COR-L47 (cell line): ENCODE measurements at places on chromosomes 5 and 9.

- no peak for DNase-seq
Observed at GRCh38 chr9:33318781-33319180, 28.5 kb downstream of the NFX1 start.

- no peak for DNase-seq
Observed at GRCh38 chr9:22134390-22134789, 125.3 kb upstream of the CDKN2B start.

GRCh38 chr5:83368319-83368718, 103.2 kb upstream of the VCAN start:
- no peak for DNase-seq

DNA sequence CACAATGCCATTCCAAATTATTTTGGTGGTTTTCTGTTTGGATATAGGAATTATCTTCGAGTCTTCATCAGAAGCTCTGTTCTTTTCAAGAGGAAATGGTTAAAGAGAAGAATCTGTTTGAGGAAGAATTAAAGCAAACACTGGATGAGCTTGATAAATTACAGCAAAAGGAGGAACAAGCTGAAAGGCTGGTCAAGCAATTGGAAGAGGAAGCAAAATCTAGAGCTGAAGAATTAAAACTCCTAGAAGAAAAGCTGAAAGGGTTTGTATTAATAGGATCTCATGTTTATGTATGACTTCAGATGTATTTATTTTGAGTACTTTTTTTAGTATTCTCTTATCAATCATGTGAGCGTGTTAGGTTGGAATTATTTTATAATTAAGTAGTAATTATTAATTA, 15.0 kb downstream of the HMMR start:
- no peak for DNase-seq

DNA sequence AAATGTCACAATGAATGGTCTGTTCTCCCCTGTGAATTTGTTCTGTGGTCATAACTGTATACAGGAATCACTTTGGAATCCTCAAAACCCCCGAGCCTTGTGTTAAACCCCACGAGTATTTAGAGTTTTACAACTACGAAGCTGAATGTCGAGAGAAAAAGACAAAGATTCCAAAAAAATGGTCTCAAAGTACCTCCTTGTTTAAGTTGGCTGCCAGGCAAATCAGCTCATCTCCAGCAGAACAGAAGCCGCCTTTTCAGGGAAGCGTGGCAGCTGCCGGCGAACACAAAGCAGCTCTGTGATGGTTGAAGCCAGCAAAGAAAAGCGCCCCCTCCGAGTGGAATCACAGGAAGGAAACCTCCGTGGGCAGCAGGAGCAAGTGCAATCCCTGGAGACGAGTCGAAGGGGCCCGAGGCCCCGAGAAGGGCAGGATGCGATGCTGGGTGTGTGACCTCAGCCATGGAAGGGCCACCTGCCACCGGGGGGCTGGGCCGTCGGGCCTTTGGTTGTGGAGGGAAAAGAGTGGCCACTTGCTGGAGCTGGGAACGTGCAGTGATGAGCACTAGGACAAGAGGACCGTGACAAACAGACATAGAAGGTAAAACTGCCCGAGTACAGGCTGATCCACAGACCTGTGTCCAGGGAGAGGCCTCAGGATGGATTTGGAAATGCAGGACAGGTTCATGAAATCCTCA, 706.4 kb downstream of the SEMA5A start:
- DNase-seq, result no peak

DNA sequence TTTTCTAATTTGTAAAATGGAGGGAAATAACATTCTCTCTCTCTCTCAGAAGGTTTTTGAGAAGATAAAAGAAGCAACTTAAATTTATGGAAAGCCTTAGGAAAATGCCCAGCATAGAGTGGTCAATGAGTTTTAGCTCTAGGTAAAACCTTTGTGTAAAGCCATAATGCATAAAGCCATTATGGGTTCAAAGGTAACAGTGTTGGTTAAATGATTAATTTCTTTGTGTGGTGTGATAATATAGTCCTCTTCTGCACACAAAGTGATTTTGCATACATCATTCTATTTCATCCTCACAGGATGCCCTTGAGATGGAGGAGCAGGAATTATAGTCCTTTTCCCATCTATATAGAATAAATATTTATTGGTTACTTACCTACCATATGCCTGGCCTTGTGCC, 602.9 kb downstream of the CSNK1G3 start:
- no peak for DNase-seq

GRCh38 chr5:93874491-93874890, 133.1 kb upstream of the POU5F2 start:
- DNase-seq, result no peak

DNA sequence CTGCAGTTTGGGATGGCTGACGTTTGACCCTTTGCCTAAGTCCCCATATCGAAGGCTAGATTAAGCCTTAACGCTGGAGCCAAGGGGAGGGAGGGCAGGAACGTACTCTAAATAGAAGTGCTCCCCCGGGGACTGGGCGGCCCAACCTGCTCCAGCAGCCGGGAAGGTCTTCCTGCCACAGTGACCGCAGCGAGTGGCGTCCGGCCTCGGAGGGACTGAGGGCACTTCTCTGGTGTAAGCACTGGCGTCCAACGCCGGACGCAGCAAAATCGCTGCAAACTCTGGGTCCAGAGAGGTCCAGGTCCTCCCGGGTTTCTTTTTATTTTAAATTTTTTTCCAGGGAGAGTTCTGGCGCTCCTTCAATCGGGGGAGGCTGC, 505 bp upstream of the ACER2 start:
- no peak for DNase-seq

DNA sequence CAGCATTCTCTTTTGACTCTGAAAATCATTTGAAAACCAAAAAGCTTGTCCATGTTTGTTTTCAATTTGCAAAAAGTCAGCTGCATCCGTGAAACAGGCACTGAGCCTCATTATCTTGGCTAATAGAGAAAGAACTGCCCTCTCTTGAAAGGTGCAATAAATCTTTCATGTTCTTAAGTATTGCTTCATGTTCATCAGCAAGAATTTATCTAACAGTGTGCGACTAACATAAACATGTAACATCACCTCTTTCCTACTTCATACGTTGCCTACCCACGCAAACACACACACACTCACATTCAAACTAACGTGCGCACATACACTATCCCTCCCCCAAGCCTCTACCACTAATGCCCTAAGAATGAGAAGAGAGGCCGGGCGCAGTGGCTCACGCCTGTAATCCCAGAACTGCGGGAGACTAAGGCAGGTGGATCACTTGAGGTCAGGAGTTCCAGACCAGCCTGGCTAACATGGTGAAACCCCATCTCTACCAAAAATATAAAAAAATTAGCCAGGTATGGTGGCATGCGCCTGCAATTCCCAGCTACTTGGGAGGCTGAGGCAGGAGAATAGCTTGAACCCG, 629.7 kb upstream of the ZNF608 start:
- DNase-seq, result no peak

- no peak for DNase-seq
Observed at GRCh38 chr5:96627792-96628398, 34.3 kb upstream of the CAST start.

DNA sequence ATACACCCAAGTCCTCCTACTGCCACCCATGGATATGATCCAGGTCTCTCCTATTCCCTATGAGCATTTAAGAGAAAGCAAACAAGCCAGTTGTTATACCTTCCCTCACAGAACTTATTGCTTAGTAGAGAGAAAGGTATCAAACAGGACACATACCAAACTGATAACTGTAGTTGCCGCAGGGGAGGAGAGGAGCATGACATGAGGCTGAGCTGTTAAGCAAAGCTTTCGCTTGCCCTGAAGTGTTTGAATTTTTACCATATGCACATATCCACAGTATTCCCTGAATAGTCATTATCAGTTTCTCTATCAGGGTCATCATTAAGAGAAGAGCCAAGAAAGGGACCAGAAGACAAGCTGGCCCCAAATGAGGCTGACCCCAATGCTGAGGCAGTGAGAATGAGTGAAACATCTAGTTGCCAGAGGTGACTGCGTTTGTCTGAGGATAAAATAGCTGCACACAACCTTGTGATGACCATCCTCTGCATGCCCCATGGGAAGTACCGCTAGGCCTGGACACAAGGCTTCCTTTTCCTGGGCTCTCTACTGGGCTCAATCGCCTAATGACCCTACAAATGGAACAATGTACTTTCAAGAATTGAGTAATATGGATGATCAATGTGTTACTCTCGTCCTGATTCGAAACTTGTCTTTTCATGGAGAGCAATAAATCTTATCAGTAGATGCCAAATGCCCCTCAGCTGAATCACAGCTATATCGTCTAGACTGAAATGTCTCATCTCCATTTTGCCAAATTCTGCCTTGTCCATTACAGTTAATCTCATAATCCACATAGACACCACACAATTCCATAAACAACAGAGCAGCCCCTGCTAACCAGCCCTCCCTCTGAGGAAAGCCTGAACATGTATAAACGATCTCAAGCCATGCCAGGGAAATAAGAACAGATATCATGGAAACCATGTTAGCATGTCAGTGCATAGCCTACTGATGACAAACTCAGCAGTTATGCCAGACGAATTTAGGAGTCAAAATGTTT, 4.3 kb upstream of the IFNK start:
- DNase-seq, result no peak

DNA sequence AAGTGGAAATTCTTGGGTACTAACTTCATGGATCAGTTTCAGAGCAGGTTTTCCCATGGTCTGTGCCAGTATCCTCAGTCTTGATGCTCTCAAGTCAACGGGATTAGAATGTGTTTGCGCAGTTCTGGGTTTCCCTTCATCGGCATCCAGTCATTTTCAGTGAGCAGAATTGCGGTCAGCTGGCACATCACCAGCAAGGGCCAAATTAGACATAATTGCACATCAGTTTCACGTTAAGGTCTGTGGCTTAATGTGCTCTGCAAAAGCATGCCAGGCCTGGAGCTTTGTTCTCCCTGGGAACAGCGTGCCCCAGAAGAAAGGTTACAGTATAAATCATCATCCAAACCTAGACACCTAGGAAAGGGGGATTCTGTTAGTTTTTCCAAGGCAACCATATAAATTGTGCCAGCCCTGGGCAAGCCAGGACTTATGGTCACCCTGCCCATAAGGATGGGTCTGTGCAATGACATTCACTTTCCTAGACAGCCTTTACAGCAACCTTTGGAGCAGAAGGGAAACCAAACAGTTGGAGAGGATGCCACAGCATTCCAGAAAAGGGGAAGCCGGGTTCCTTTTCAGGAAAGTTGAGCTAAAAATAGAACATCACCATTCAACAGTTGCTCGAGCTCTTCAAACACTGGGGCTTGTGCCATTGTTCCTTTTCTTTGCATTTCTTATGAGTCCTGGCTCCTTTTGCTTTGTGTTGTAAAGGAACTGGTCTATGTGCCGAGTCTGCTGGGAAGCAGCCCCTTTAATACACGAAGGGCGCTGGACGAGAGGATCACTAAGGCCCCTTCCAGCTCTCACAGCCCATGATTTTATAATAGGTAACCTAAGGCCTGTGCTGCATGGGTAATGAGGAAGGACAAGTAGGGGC, 23.1 kb downstream of the IQGAP2 start:
- no peak for DNase-seq

GRCh38 chr9:137593176-137593575, 2.9 kb upstream of the ZMYND19 start:
- DNase-seq, result no peak

DNA sequence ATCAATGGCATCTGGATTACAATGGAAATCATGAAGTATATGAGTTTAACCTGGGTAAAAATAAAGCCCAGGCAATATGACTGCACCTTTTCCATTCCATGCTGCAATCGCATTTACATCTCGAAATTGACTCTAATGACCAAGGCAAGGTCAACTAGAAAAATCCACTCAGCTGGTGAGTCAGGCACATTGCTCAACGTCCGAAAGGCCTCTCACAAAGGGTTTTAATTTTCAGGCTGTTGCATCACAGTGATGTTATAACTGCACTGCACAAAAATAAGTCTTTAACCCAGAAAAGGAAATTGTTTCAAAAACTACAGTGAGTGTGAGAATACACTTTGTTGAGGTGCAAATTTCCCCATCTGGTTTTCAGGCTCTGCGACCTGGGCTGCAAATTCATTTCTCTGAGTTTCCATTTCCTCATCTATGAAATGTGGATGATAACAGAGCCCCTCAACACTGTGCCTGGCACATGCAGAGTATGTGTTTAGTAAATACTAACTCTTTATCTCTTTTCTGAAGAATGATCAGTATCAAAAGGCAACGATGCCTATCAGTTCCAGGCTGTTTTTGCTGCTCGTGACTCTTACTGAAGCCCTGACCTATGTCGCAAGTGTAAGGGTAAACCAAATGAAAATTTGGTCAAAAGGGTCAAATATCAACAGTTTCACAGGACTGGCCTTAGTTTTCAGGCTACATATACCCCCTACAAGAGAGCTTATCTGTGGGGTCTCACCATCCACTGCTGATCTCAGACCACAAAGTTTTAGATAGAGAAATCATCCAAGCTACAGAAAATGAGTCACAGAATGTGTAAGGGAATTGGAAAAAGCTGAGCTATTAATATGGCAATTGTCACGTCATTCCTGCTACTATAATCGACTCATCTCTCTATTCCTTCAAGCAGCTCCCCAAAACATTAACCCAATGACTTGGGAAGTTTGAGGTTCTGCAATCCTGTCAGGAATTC, 4.1 kb downstream of the NFIL3 start:
- DNase-seq, result no peak

GRCh38 chr9:91771027-91771426, 179.0 kb downstream of the ROR2 start:
- DNase-seq, result no peak

- DNase-seq, result no peak
Observed at GRCh38 chr9:7368410-7369292, 430.9 kb downstream of the DMAC1 start.

- DNase-seq, result no peak
Observed at GRCh38 chr5:77852068-77852513, 76.0 kb upstream of the TBCA start.

DNA sequence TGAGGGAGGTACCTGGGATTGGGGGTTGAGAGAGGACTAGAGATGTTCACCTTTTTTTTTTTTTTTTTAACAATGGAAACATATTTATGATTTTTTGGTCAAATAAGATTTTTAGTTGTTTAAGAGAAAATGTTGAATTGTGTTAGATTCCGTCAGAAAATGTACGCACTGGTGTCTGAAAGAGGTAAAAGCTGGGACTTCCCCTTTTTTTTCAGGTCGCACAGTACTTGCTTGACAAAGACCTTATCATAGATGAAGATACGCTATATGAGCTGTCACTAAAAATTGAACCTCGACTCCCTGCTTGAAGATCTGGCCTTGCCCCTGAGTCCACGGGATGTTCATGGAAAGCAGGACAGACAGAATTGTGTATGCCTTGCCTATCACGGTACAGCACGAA, 7.7 kb upstream of the CKMT2 start:
- DNase-seq, result no peak

GRCh38 chr9:71719562-71719961, 48.8 kb downstream of the CEMIP2 start:
- no peak for DNase-seq

DNA sequence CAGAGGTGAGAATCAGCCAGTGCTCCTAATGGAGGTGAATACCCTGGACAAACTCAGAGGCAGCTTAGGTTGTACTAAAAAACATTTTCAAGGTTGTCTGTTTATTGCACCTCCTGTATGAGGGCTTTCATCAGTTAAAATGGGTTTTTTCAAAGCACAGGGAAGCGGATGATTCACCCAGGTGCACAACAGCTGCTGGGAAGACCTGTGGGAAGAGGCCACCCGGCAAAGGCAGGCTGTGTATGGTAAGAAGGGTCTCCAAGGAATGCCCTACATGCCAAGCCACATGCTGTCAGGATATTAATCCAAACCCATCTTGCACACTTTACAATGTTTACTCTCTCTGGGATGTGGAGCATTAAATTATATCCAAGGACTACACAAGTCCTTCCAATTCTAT, 14.7 kb downstream of the SIL1 start:
- DNase-seq, result no peak

GRCh38 chr5:151085517-151086041, 4.7 kb upstream of the TNIP1 start:
- DNase-seq, result no peak
